ENCODE measurements at places on chromosomes 5 and 9.
A peak's percentile ranks its signal among the peaks of the same experiment; 100 is the strongest.

- DNase-seq: peak; percentile 21
Observed at GRCh38 chr9:93461821-93462220, 8.4 kb upstream of the FAM120AOS start.

DNA sequence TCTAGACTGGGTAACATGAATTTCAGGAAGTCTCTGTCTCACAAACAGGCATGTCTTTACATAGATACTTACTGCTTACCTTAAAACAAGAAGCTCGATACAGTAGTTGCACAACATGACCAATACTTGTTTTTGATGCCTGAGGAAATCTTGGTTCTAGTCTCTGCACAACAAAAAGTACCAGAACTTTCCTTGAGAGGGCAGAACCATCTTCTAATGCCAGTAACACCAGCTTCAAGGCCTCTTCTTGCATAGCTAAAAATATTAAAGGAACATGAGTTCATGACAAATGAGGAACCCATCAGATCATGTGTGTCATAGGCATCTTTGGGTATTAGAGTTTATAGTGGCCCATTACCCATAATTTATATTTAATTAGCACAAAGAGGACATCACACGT, 22.0 kb downstream of the RC3H2 start:
- no peak for DNase-seq

DNA sequence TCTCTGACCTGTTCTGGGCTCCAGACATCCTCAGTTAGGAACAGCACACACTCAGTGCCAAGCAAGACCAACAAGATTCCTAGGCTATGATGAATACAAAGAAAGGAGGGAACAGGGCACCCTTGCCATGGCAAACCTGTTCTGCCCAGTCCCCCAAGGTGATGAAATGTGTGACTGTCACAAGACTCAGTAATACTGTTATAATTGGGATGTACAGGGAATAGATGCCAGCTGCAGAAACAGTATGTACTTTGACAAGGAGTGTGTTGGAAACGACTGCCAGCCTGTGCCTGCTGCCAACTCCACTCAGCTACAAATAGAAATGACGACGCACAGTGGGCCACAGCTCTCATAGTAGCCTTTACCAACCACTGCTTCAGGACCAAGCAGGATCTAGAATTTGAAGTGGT, 453.0 kb downstream of the EFNA5 start:
- DNase-seq: no peak

DNA sequence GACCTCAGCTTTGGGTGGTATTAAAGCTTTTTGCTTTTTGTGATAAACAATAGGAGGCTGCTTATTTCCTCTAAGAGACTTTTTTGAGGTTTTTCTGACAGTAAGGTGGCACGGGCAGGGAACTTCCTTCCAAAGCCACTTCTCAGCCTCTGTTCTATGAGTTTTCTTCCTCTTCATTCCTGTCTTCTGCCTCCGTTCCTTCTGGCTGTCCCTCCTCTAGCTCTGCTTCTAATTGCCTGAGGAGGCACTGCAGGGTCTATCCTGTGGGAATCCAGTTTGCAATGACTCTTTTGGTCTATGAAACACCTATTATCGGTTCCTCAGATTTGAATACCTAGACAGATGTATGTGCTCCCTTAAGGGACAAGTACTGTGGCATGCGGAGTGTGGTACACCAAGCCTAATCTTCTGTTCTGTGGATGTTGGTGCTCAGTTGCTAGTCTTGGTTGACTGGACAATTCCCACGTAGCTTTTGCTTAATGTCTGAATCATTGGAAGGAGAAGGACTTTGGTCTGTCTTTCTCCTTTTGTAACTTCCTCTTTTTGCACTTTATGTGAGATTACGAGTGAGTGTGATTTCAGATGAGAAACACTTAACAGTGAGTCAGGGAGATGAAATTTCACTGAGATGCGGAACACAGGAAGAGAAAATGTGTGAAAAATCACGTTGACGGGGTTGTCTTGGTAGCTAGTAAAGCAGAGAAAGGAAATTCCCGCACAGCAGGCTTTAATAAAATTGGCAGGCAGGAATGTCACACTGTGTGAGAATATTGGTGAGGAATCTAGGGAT, 305.2 kb downstream of the EFNA5 start:
- DNase-seq: peak; percentile 58
